Calu3 (cell line): ENCODE measurements at places on chromosomes 11 and 22. TPM values are rescaled to one million over a fixed set of nuclear protein-coding genes. Genes with fewer than 3 reads are reported as not detected.

The MPEG1 gene
- not detected in 2 replicates for total RNA-seq

The HMOX1 gene
- 0.73 and 0.85 TPM in 2 replicates for total RNA-seq

DNA sequence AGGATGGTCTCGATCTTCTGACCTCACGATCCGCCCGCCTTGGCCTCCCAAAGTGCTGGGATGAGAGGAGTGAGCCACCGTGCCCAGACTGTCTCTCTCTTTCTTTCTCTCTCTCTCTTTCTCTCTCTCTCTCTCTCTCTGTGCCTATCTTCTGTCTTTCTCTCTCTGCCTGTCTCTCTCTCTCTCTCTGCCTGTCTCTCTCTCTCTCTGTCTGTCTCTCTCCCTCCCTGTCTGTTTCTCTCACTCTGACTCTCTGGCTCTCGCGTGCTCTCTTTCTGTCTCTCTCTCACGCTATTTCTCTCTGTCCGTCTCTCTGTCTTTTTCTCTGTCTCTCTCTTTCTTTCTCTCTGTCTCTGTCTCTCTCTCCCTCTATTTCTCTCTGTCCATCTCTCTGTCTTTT, 3911.2 kb upstream of the OR11H1 start:
- DNase-seq, result no peak

The GPHA2 gene
- total RNA-seq, result not detected in 2 replicates

- no peak for DNase-seq
Measured at GRCh38 chr11:95322539-95322938, 91.5 kb upstream of the SESN3 start.

The OR2AG2 gene
- total RNA-seq, result not detected in 2 replicates

DNA sequence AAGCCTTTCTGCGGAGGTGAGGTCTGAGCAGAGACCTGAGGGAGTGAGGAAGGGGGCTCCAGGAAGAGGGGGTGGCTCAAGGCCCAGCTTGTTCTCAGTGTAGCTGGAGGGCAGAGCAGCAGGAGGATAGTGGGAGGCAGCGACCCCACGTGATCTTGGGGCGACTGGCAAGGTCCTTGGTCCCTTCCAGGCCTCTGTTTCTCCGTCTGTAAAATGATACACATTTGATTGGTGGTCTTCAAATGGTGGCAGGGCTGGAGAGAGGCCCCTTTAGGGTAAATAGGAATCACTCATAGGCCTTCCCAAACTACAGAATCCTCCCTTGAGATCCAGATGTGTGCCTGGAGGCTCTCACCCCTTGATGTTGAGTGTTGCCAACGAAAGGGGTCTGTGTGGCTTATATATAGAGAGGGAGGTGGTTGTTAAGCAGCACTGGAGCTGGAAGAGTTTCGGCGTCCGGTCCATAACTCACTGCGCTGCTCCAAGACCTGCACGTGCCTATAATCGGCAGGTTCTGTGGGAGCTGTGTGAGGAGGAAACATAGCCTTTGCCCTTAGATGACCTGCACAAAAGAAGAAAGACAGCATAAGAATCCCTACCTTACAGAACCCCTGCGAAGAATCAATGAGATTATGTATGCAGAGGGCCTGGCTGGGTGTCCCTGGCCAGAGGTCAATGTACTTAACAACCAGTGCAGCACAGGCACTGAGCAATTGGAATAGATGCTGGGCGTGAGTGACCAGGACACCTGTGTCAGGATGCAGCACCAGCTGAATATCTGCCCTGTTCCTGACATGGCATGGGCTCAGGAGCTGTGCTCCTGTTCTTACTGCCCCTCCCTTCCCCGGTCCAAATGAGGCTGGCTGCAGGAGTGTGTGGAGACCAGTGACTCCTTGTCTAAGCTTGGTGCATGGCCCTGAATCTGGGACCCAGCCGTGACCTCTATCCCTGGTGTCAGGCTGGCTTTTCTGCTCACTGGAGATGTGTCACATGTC, 28.7 kb downstream of the OTOG start:
- DNase-seq, result no peak
